ENCODE measurements at places on chromosomes 5 and 9.

GRCh38 chr5:83785176-83785668 is 64.6 kb upstream of the HAPLN1 start:
- no peak for DNase-seq

DNA sequence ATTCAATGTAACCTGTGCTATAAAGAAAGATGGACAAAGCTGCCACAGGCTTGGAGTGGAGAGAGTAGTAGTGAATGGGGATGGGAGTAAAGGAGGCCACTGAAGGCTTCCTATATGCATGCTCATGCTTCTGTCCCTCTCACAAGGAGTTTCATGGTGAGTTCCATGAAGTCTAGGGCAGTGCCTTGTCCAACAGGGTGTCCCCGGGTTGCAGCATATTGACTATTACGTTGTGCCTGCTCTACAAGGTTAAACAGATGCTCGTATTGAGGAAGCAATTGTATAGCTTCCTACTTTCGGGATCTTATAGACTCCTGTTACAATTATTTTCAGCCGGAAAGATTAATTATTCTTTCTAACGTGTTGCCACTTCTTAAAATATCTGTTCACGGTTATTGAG is 129.1 kb upstream of the PIK3R1 start:
- no peak for DNase-seq

- DNase-seq: no peak
Measured at GRCh38 chr5:33883482-33883881, 8.3 kb downstream of the ADAMTS12 start.

GRCh38 chr5:1054799-1055775 is 46.5 kb downstream of the NKD2 start:
- DNase-seq: no peak

GRCh38 chr5:42636425-42636824 is 120.2 kb upstream of the CCDC152 start:
- DNase-seq: no peak

DNA sequence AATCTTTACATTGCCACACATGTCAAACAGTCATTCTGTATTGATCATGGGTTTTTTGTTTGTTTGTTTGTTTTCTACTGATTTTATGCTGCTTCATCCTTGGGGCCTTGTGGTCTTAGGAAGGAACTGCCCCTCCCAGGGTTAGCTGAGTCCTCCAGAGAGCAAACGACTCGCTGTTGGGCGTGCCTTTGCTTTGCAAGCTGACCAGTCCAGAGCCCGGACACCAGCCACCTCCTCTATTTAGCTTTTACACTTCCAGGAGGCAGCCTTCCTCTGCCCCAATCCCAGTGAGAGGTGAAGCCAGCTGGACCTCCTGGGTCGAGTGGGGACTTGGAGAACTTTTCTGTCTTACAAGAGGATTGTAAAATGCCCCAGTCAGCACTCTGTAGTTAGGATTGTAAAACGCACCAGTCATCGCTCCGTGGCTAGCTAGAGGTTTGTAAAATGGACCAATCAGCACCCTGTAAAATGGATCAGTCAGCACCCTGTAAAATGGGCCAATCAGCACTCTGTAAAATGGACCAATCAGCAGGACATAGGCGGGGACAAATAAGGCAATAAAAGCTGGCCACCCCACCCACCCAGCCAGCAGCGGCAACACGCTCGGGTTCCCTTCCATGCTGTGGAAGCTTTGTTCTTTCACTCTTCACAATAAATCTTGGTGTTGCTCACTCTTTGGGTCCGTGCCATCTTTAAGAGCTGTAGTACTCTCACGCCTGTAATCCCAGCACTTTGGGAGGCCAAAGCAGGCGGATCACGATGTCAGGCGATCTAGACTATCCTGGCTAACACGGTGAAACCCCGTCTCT is 154.4 kb downstream of the ERCC6L2 start:
- DNase-seq: no peak

- DNase-seq: no peak
Measured at GRCh38 chr5:172719211-172719610, 51.8 kb downstream of the DUSP1 start.

DNA sequence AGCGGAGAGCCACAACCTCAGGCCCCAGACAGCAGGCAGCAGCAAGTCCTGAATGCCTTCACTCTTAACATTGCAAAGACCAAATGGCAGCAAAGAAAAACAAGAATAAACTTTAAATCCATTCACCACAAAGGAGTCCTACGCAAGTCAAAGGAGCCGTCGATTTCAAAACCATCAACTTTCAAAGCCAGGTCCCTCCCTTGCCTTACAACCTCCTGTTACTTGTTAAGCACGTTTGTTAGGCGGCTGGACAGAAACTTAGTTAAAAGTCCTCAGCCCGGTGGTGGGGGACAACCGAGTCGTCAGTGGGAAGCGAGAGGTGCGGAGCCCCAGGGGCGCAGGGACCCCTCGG is 938 bp downstream of the LPAR1 start:
- DNase-seq: no peak

GRCh38 chr5:149747833-149748366 is 17.8 kb downstream of the PPARGC1B start:
- DNase-seq: no peak

DNA sequence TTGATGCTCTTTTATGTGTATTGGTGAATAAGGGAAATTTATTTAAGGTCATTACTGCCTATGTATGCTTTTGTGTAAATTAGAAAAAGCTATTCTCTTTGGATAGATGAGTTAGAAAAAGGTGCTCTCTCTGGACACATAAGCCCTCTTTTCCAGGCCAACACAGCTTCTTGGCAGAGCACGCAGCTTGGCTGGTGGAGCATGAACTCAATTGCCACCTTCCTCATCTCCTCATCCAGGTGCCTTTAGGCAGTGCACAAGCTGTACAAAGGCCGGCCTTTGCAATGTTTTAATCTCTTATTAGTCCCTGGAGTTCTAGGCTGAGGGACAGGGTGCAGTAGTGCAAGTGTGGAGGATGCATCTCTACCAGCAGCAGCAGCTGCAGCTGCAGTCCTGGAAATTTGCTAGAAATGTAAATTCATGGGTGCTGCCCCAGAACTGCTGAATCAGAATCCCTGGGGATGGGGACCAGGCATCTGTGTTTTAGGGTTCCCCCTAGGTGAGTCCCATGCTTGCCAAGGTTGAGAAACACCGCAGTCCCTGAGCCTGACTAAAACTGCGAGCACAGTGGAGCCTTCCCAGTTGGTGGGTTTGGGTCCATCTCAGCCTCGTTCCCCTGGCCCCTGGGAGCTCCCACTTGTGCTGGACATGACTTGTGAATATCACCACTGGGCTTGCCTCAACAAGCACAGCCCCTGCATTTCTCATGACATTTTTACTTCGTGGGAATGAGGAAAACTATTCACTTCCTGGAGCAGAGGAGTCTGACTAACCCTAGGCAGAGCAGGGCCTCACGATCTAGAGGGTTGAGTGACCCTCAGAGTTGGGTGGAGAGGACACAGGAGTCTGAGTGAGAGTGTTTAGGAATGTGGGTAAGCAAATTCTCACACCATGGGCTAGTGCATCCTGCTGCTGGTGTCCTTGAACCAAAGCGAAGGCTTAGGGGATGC is 272.3 kb downstream of the ZSWIM6 start:
- DNase-seq: no peak

DNA sequence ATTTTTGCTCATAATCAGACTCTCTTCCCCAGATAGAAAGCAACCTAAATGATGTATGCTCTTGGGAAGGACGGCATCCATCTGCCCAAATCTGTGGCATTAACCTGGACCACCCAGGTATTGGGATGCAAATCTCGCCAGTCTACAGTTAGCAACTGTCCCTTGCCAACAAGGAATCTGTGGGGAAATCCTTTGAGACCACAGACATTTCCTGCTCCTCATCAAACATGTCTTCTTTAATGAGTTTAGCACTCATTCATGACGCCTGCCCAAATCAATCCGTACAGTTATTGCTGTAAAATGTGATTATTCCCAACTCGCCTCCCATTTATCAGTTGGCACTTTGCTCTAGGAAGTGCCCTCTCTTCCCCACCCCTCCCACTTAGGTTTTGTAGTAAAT is 7.8 kb downstream of the ROR2 start:
- DNase-seq: no peak

DNA sequence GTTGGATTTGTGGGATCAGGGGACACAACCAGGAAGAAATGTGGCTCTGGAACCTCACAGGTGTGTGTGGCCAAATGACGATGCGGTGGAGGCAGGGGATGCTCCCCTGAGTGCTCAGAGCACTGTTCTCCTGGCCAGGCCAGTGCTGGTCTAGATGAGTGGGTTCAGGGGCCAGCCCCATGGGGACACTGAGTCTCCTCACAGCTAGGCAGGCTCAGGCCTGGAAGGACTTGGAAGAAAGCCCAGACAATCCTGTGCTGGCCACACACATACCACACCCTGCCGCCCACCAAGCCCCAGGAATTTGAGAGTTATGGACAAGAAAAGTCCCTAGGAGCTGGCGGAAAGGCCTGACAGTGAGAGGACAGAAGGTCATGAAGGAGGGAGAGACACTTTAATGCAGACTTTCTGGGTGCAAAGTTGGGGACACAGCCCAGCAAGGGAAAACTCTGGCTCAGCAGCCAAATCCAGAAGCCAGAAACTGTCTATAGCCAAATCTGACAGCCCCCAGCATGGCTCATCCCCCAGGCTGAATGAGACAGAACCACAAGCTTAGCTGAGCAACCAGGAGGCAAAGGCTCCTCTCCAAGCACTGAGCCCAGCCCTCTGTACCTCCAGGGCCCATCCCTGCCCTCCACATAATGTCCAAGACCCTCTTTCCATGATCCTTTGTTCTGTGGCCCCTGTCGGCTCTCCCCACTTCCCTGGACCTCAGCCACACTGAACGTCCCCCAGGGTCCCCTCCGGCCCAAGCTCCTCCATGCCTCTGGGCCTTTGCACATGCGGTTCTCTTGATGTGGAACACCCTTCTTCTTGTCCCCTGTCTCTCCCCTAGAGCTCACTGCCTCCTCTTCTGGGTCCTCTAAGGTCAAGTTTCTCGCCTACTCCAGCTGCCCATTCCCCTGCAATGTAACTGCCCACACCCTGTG is 22.4 kb downstream of the LHX6 start:
- DNase-seq: no peak

- DNase-seq: no peak
Measured at GRCh38 chr9:36813154-36813553, 220.9 kb downstream of the PAX5 start.

- DNase-seq: no peak
Measured at GRCh38 chr5:51651476-51651875, 268.2 kb downstream of the ISL1 start.

DNA sequence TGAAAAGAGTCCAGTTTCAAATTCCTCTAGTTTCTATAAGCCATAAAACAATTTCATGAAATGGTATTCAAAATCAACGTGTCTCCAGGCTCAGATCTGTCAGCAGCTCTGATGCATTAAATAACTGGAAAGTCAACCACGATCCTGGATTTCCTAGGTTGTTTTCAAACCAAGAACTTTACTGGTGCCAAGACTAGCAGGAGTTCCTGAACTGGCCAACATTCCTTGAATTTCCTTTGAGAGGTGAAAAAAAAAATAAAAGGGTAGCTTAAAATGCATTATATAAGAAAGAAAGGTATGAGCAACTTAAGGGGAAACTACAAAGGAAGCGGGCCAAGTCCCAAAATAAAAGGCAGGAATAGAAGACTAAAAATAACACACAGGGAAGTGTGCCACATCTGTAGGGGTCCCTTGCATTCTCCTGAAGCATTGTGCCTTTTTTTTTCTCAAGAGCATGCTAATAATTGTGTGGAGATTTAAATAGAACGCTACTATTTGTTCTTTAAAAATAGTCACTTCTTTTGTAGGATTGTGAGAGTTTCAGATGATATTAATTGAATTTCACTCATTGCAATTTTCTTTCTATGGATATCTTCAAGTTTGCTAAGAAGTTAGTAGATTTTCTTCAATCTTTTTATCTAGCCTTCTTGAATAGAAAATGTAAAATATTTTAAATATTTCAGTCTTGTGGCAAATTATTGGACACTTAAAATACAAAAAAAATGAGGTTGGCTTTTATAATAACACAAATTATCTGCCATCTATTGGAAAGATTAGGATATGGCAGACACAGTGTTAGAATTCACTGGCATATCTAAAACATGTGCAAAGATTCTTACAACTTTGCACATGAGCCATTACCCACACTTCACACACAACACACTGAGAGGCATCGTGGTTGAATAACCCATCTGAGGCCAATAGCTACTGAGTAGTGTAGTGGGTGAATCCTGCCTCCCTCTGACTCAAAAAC is 15.3 kb downstream of the ESM1 start:
- DNase-seq: no peak

DNA sequence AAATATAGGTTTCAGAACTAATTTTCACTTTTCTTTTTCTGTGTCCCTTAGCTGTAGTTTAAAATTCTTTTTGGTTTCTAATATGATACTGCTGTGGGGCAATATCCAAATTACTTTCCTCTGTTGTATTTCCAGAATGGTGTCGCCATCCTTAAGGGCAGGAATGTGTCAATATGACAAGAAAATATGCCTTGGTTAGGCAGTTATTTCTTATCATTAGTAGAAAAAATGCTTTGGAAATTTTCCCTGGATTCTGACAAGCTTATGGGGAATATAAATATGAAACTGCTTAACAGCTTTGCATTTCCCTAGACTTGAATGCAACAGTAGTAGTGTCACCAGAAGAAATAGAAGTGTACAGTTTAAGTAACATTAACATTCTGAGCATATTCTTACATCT is 29.4 kb downstream of the ANKRD34B start:
- DNase-seq: no peak

DNA sequence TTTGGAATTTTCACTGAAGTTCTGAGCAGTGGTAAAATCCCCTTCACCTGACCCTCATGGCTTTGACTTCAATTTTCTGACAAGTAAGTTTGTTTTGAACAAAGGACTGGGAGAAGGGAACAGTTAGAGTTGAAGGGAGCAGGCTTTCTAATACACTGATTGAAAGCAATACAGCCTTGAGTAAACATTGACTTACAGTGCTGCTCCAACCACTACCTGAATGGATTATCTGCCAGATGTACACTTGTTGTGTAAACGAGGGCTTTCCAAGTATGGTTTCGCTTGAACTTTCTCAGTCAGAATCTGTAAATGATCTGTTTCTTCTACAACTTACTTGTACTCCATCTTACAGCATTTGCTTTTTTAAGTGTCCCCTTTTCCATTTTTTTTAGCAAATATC is 1414.9 kb upstream of the NUDT12 start:
- DNase-seq: no peak

GRCh38 chr5:174045470-174046025 is at the start of gene NSG2:
Gene NSG2, plus strand, starts transcription at chr5:174045706. Its CDS starts 1,050 bp downstream, at chr5:174046756.
- DNase-seq: peak; percentile 60

DNA sequence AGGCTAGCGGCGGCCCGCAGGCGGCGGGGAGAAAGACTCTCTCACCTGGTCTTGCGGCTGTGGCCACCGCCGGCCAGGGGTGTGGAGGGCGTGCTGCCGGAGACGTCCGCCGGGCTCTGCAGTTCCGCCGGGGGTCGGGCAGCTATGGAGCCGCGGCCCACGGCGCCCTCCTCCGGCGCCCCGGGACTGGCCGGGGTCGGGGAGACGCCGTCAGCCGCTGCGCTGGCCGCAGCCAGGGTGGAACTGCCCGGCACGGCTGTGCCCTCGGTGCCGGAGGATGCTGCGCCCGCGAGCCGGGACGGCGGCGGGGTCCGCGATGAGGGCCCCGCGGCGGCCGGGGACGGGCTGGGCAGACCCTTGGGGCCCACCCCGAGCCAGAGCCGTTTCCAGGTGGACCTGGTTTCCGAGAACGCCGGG is 253 bp downstream of the SLC12A2 start:
- DNase-seq: no peak

- no peak for DNase-seq
Measured at GRCh38 chr5:144915452-144915851, 744.8 kb downstream of the KCTD16 start.
